Tibial artery (tissue), 4 donors: ENCODE measurements at places on chromosomes 4 and X.

GRCh38 chr4:128728190-128728589, 81.3 kb upstream of the JADE1 start:
- DNase-seq = no peak

DNA sequence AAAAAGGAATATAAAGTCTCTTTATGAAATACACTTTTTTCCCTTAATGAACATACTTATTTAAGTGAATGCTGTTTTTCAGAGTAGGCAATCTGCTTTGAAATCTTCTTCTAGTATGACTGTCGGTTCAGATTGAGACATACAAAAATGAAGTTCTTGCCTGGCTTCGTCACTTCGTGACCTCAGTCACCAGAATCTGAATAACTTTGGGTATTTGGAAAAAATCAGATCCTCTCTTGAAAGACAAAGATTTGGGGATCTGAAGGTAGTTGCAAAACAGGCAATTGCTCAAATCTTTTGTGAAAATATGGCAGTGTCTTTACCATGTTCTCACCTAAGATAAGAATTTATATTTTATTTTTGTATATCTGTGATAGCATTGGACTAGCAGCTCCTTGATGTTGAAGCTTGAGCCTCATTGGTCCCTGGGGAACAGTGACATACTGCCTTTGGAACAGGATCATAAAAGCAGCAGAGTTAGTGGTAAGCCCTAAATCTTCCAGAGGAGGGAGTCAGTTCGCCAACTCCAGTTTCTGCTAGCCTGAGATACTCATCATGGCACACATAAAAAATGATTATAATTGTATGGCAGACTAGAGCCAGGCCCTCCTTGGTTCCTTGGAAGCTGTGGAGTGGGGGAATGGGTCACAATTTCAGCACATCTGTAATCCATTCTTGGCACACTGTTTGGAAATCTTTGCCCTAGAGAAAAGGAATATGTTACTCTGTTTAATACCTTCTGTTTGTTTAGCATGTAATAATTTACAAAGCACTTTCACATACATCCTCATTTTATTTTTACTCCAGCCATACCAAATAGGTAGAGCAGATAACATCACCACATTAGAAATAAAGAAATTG, 5.0 kb downstream of the ARFIP1 start:
- no peak for DNase-seq

GRCh38 chr4:108814326-108814725, 51.5 kb upstream of the ETNPPL start:
- no peak for DNase-seq

- DNase-seq = no peak
These were observed 107.5 kb downstream of the EGF start for GRCh38 chr4:110020139-110020538.

DNA sequence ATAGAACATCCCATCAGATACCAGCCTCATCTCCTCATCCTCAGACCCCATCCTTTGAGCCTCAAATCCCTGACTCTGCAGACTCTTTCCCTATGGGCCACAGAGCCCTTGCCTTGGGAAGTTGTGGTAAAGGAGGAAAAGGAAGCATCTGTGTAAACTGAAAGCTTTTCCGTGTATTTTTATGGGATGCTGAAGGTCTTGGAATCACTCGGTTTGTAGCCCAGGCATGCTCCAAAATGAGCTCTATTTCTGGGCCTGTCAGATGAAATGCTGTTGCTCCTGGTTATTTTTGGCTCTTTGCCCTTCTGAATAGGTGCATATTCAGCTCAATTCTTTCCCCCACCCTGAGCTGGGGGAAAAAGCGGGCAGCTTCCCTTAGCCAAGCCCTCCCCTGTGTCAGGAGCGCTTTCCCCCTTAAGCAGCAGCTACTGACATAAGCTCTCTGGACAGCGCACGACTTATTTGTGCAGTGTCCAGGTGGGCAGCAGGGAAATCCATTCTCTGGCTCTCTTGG, 5.0 kb upstream of the SEL1L3 start:
- DNase-seq = no peak

- no peak for DNase-seq
These were observed 20.5 kb upstream of the BEND4 start for GRCh38 chr4:42172921-42173320.

DNA sequence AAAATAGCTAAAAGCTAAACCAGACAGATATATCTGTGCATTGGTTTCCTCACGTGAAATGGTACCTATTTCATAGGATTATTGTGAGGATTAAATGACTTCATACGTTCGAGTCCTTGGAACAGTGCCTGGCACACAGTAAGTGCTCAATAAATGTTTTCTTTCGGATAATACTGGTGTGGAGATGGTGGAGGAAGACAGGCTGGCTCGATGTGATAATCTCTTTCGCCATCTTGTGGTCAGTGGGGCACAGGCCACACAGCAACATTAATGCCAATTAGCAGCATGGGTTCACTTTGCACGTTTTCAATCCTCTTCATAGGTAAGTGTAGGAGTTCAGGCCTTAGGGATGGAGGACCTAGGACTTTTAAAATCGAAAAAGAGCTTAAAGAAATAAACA, 9.3 kb downstream of the PAGE4 start:
- DNase-seq = no peak

- DNase-seq = peak; percentile 62
These were observed 23.2 kb downstream of the NKX1-1 start for GRCh38 chr4:1382776-1383727.

- DNase-seq = no peak
These were observed 331.5 kb downstream of the NKX6-1 start for GRCh38 chr4:84167564-84167963.

GRCh38 chrX:34918091-34918736, 24.4 kb upstream of the FAM47B start:
- no peak for DNase-seq

GRCh38 chr4:125590158-125590557, 275.4 kb downstream of the FAT4 start:
- DNase-seq = no peak

- DNase-seq = no peak
These were observed 33.5 kb downstream of the OR13H1 start for GRCh38 chrX:131577413-131577812.
